ENCODE measurements at places on chromosomes 3 and 15.
A peak's percentile ranks its signal among the peaks of the same experiment; 100 is the strongest.

- DNase-seq = no peak
These were observed 185.9 kb downstream of the FNDC3B start for GRCh38 chr3:172225215-172225707.

GRCh38 chr3:157310329-157311052 lies 126.2 kb upstream of the PTX3 start:
- no peak for DNase-seq

GRCh38 chr15:59997070-59997701 lies 6.9 kb upstream of the FOXB1 start:
- peak; percentile 77 for DNase-seq

- no peak for DNase-seq
These were observed 472.7 kb upstream of the ARL6 start for GRCh38 chr3:97291901-97292300.

- no peak for DNase-seq
These were observed 22.5 kb downstream of the TBC1D2B start for GRCh38 chr15:78054966-78055365.

DNA sequence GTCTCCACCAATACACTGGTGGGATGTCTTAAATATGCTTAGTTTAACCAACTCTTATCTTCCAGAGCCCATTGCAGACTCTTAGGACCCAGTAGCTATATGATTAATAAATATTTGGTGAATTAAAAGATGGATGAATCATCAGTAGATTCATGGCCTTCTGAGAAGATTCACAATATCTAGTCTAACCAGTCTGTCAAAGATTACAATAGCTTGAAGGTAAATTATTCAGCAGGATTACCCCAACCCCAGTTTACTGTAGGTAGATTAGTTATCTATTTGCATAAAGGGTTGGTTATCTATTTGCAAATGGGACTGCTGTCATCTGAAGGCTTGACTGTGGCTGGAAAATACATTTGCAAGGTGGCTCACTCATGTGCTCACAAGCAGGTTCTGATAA lies 239.4 kb upstream of the THRB start:
- DNase-seq = no peak

DNA sequence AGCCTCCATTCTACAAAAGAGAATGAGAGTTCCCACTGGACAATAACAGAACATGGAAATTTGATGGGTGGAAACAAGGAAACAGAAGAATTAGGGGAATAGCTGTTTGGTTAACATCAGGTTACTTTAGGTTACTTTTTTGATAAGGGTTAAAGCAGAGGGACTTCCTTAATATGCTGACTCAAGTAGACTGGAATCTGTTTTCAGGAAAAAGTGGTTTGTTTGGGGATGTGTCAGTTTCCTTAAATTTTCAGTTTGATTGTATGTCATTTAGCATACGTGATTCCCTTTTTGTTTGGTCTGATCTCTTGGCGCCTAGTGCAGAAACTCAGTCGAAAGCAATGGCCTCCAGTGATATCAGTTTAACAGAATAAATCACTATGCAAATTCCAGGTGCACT lies 411.8 kb upstream of the GRM7 start:
- DNase-seq = no peak

DNA sequence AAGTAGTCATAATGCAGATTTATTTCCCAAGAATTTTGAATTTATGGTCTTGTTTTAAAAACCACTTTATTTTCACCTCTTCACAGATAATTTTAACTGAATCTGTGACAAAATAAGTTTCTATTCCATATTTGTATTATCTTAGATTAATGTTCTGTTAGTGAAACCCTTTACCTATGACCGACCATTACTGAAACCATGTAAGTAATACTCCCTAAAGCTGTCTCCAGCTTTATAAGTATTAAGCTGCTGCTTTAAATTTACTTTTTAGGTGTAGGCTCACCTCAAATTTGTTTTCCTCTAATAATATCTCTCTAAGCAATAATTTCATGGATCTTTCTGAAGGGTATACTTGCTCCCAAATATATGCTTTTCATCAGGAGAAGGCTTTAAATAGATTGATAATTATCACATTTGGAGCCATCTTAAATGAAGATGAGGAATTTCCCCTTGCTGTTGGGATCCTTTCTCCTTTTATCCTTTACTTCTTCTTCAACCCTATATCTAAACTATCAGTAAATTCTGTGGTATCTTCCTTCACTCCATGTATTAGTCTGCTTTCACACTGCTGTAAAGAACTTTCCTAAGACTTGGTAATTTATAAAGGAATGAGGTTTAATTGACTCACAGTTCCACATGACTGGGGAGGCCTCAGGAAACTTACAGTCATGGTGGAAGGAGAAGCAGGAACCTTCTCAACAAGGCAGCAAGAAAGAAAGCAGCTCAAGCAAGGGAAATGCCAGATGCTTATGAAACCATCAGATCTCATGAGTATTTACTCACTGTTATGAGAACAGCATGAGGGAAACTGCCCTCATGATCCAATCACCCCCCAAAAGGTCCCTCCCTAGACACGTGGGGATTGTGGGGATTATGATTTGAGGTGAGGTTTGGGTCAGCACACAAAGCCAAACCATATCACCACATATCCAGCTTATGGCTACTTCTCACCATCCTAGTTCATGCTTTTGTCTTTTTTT lies 92.3 kb upstream of the P2RY1 start:
- no peak for DNase-seq

GRCh38 chr15:78070049-78070700 lies 7.3 kb downstream of the TBC1D2B start:
- DNase-seq = peak; percentile 70

DNA sequence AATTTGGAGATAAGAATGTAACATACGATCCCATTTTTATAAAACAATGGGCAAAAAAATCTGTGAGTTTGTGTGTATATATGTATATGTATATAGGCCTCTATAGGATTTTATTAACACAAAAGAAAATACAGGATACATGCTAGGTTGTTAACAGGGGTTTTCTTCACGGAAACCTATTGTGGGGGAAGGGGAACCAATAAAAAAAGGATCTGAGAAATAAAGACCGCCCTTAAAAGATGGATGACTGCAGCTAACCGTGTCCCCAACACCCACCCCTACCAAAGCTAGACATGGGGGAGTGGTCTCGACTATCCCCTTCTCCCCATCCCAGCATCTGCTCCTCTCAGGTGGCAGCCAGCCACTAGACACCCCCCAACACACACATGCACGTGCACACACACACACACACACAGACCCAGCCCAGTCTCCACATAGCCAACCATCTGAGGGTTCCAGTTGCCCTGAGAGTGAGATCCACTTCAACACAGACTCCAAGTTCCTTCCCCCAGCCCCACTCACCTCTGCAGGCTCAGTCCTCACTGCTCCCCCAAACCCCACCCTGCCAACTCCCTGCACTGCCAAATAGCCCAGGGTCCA lies 132.9 kb downstream of the TPRA1 start:
- no peak for DNase-seq

- no peak for DNase-seq
These were observed 381.6 kb downstream of the FOXP1 start for GRCh38 chr3:71201939-71202338.

DNA sequence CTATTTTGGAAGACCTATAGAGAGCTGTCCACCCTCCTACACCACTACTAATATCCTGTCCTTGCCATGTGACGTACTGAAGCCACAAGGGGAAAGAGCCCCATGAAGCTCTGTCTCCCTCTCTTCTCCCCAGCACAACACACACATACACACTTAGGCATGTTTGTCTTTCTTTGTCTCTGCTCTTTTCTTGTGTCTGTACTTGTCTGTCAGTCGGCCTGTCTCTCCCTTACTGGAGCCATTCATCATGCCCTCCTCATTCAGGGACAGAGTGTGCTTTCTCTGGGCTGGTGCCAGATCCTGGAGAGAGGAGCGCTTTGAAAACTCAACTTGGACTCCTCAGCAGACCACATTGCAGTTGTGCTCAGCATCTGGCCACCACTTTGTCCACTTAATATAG lies 47.6 kb downstream of the PSMD6 start:
- DNase-seq = no peak

DNA sequence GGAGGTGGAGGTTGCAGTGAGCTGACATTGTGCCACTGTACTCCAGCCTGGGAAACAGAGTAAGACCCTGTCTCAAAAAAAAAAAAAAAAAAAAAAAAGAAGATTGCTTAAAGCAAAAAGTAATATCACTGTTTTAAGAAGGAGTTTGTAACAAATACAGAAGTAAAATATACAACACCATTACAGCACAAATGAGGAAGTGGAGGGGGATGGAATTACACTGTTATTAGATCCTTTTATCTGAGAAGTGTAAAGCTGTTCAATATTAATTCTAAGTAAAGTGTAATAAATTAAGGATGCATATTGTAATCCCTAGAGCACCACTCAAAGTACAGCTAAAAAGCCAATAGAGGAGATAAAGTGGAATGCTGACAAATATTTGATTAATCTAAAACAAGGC lies 47.0 kb upstream of the SNRPA1 start:
- DNase-seq = no peak

DNA sequence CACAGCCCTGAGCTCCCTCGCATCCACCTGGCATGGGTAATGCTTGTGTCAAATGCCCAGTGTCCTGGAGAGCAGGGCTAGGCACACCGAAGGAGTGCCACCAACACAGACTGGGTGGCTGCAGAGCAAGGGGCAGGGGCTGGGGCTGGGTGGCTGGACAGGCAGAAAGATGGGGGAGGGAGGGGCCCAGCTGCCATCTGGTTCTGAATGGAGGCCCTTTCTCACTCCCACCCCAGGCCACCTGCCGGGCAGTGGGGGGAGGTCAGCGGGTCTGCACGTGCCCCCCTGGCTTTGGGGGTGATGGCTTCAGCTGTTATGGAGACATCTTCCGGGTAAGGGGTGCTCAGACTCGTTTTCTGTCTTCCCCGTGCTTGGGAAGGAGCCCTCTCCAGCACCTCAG lies 17.0 kb downstream of the STAB1 start:
- DNase-seq = no peak

GRCh38 chr15:73052653-73053397 lies 562 bp downstream of the NEO1 start:
- DNase-seq = peak; percentile 21

DNA sequence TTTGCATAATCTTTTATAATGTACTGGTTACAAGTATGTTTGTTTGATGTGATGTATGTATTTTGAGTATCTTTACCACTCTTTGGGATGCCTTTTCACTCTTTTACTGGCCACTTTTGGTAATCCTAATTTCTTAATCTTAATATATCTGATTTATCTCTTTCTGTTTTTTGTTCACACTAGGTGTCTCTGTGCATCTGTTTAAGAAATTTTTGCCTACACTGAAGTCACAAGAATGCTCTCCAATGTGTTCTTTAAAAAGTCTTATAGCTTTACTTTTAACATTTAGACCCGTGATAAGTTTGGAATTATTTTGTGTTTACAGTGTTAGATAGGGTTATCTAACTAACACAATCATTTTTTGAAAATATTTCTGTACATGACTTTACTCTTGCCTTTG lies 659.1 kb downstream of the SI start:
- DNase-seq = no peak

DNA sequence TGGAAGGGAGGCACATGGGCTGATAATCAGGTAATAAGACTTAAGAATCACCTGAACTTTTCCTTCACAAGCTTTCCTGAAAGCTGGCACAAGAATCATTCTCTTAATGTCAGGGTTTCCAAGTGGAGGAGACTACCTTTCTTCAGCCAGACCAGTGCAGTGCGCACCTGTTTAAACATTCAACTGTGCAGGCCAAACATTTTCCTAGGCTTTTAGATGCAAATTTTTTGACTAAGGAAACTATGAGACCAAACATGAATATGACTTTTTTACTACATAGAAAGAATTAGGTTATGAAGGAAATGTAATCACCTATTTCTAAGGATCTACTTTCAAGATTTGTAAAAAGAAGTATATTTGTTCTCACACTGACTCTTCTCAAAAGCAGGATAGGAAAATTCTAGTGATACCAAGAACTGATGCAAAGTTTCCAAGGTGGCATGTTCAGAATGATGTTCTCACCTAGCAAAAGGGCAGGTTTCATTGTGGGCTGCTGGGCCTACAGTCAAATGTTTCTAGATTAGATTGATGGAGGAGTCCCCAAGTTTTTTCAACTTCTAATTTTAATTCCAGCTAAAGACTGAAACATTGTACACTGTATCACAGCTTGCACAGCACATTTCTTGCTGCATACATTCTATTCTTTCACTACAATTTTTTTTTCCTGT lies 339.1 kb downstream of the TIGIT start:
- DNase-seq = no peak

DNA sequence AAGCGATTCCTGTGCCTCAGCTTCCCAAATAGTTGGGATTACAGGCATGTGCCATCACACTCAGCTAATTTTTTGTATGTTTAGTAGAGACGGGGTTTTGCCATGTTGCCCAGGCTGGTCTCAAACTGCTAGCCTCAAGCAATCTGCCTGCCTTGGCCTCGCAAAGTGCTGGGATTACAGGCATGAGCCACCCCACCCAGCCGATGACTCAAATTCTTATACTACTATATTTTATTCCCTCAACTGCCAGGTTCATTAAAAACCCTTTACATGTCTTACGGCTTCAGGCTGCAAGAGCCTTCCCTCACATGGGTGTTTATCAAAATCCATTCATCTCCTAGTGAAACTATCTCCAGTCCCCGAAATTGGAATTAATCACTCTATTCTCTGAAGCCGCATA lies 63.4 kb downstream of the CBLB start:
- no peak for DNase-seq

DNA sequence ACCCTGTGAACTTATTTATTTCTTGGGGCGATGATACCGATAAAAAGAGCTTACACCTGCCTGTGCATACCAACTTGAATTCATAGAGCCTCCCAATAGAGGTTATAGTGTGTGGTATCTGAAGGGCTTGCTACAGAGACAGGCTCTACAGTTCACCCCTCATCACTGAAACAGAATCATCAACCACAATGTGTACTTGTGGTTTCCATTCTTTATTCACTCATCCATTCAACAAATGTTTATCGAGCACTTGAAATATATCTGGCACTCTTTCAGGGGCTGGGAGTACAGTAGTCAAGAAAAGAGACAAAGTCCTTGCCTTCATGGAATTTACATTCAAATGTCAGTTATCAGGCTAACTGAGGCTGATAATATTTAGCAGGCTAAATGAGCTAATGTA lies 134.4 kb upstream of the SKOR1 start:
- DNase-seq = no peak

- no peak for DNase-seq
These were observed 161.5 kb downstream of the NSMCE3 start for GRCh38 chr15:29107971-29108645.

GRCh38 chr3:165874663-165875489 lies 37.7 kb upstream of the BCHE start:
- no peak for DNase-seq

GRCh38 chr3:12393894-12394293 lies 90.4 kb upstream of the TSEN2 start:
- DNase-seq = peak; percentile 20

DNA sequence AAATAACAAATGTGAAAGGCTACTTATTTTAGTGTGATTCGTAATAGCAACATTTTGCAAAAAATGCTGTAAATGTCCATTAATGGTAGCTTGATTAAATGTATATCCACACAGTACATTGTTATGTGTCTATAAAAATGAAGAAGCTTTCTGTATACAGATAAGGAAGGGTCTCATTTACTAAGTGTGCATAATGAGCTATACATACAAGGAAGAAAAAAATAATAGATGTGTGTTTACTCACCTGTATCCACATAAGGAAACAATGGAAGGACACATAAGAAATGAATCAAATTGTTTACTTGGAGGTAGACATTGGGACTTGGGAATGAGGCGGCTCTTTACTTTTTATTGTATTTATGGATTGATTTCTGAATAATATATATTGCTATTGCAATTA lies 34.9 kb downstream of the MED12L start:
- no peak for DNase-seq

Data from CD4-positive, alpha-beta T cell (primary cell).